ENCODE measurements at places on chromosomes 16 and 17.

- no peak overlapping the region for H3K27ac ChIP-seq
- H3K27me3 ChIP-seq, result peaks cover 7% of the 10 kb centered on the region
- no peak overlapping the region for H3K4me3 ChIP-seq
- H3K4me1 ChIP-seq, result no peaks in the 10 kb centered on the region
- no peak for DNase-seq
- H3K36me3 ChIP-seq, result no peaks in the 10 kb centered on the region
Observed at GRCh38 chr16:13453938-13454553, 465.9 kb upstream of the ERCC4 start.

GRCh38 chr17:9003355-9004131 lies 17.8 kb upstream of the NTN1 start:
- peak overlapping the region; percentile 80 for H3K4me3 ChIP-seq
- H3K4me1 ChIP-seq, result peaks cover 8% of the 10 kb centered on the region
- H3K36me3 ChIP-seq, result no peaks in the 10 kb centered on the region
- H3K27me3 ChIP-seq, result peaks cover 78% of the 10 kb centered on the region
- DNase-seq, result no peak
- H3K27ac ChIP-seq, result peak overlapping the region; percentile 46

- no peaks in the 10 kb centered on the region for H3K27me3 ChIP-seq
- no peak overlapping the region for H3K27ac ChIP-seq
- no peak for DNase-seq
- no peak overlapping the region for H3K4me3 ChIP-seq
Observed at GRCh38 chr16:873889-874288, 73.4 kb upstream of the GNG13 start.

DNA sequence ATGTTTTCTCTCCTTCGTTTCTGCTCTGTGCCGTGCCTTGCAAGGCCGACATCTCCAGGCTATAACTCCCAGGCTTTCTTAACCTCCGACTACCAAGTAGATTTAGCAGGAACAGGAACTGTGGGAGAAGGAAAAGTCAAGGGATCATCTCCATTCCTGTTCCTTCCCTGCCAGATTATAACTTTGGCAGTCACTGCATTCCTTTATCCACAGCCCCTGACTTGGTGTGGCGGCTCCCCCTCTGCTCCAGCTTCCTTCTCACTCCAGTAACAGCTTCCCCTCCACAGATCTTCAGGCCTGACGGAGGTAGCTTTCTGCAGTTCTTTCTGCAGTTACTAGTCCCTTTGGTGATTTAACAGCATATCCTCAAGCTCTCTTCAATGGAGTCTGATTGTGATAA lies 234.6 kb upstream of the MON1B start:
- peaks cover 4% of the 10 kb centered on the region for H3K27me3 ChIP-seq
- H3K36me3 ChIP-seq, result no peaks in the 10 kb centered on the region
- no peak overlapping the region for H3K4me3 ChIP-seq
